ENCODE measurements at places on chromosomes 16 and 17. TPM values are rescaled to one million over a fixed set of nuclear protein-coding genes. Genes with fewer than 3 reads are reported as not detected.

Gene ZNF385C
- 2.8 TPM for polyA plus RNA-seq

DNA sequence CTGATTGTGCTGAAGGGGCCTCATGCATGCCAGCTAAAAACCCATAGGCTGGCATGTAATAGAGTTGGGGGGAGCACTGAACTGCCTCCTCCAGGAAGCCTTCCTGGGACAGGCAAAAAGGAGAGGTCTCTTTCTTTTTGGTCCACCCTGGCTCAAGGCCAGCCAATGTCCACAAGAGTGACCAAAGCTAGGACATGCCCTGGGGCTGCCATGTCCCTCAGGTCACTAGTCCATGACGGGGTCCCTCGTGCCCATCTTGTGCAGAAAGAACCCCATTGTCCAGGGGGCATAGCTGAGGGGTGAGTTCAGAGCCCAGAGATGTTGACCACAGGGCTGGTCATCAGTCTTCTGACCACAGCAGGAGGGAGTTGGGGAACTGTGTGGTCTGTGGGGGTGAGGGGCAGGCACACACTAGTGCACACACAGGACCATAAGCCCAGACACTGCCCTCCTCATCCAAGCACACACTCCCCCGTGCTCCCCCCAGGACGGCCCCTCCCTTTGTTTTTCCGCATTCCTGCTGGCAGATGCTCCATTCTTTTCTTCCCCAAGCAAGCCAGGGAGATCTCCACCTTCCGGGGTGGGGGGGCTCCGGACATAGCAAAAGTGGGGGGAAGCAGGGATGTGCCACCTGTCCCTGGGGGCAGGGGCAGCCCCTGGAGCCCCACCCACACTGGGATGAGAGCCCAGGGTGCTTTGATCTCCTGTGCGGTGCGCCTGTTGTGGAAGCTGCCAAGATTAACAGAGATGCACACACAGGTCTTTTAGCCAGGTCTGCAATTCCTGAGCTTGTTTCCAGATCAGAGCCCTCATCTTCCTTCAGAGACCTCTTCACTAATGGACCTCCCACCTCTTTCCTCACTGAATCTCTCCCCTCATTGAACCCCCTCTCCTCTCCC, 25.2 kb upstream of the PHB1 start:
- H3K36me3 ChIP-seq = no peaks in the 10 kb centered on the region
- no peaks in the 10 kb centered on the region for H3K4me1 ChIP-seq
- DNase-seq = no peak
- H3K4me3 ChIP-seq = no peak overlapping the region
- peaks cover 84% of the 10 kb centered on the region for H3K27me3 ChIP-seq

GRCh38 chr17:80432350-80432955, 17.5 kb downstream of the ENDOV start:
- no peak overlapping the region for H3K27ac ChIP-seq
- no peak for DNase-seq
- no peaks in the 10 kb centered on the region for H3K4me1 ChIP-seq
- peaks cover 6% of the 10 kb centered on the region for H3K36me3 ChIP-seq
- no peaks in the 10 kb centered on the region for H3K27me3 ChIP-seq

DNA sequence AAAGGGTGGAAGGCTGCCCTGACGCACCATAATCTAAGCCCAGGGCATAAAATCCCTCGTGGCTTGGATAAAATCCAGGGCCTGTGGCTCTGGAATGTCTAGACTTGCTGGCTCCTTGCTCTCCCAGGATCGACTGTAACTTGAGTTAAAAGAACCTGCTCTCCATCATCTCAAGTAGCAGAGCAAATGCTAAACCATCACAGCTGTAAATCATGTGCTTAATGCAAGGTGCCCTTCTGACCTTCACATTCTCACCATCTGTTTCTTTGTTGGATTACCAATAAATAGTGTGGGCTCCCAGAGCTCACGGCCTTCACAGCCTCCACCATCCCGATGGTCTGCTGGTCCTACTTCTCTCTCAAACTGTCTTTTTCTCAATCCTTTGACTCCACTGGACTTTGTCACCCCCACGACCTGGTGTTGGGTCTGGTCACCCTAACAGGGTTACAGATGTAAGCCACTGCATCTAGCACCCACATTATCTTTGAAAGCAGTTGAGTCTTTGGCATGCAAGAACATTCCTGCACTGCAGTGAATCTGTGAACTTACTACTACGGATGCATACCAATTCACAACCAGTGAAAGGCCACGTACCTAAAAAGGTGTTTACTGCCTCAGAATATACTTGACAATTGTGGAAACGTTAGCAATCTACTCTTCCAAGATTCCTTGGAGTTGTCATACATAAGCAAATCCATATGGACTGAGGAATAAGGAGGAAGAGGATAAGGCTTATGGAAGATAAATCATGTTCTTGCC, 15.3 kb downstream of the RSL1D1 start:
- H3K27me3 ChIP-seq = no peaks in the 10 kb centered on the region
- H3K4me3 ChIP-seq = no peak overlapping the region
- no peaks in the 10 kb centered on the region for H3K36me3 ChIP-seq
- peaks cover 15% of the 10 kb centered on the region for H3K4me1 ChIP-seq
- no peak for DNase-seq

- DNase-seq = no peak
- no peaks in the 10 kb centered on the region for H3K36me3 ChIP-seq
- H3K4me3 ChIP-seq = no peak overlapping the region
- peak overlapping the region; percentile 71 for H3K27ac ChIP-seq
These were observed 40.8 kb upstream of the SEC14L1 start for GRCh38 chr17:77099997-77100396.

Gene HSD17B1
- polyA plus RNA-seq = 5.8 TPM

Gene DOC2B
- 3.0 TPM for polyA plus RNA-seq

Gene SCNN1B
- polyA plus RNA-seq = 3.2 TPM

Gene CES5A
- not detected for polyA plus RNA-seq

DNA sequence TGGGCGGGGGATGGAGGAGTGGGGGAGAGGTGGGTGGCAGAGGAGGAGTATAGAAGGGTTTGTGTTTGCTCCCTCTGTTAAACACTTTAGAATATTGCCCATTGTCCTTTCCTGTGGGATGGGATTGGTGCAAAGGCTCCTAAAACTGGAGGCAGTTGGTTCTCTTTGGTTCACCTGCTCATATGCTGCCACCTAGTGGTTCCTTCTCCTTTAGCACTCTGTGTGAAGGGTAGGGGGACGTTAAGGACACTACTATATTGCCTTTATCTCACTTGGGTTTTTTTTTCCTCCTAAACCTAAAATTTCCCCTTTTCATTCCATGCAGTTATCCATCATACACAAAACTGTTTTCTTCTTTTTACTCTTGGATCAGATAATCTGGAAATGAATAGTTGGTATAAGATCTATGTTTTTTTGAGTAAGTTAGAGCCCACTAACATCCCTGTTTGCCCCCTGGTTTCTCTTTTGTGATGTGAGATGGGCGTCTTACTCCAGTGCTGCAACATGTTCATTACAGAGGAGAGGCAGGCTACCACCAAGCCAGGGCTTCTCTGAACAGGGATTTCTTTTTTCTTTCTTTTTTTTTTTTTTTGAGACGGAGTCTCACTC, 23.8 kb downstream of the SNX11 start:
- no peak overlapping the region for H3K4me3 ChIP-seq
- H3K27me3 ChIP-seq = no peaks in the 10 kb centered on the region
- H3K27ac ChIP-seq = no peak overlapping the region
- DNase-seq = no peak
- no peaks in the 10 kb centered on the region for H3K4me1 ChIP-seq

- H3K27ac ChIP-seq = no peak overlapping the region
- no peak for DNase-seq
- no peak overlapping the region for H3K4me3 ChIP-seq
- H3K36me3 ChIP-seq = peaks cover 86% of the 10 kb centered on the region
These were observed 9.0 kb downstream of the HAS3 start for GRCh38 chr16:69114346-69114975.

Gene GJD3
- polyA plus RNA-seq = not detected

DNA sequence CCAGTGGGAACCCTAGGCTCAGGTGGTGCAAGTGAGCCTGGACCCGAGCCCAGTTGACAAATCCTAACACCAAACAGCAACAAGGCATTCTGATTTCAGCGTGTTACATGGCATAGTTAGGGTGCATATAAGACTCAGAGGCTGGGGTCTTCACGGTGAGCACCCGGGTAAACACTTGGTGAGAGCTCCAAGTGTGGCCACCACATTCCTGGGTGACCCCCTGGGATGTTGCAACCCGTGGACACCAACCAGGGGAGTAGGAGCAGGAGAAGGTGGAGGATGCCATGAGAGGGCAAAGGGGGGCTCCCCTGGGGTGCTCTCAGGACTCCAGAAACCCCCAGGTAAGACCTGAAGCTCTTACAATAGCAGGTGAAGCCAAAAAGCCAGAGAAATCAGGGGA, 69.9 kb upstream of the CDH5 start:
- H3K27ac ChIP-seq = no peak overlapping the region
- DNase-seq = no peak
- no peaks in the 10 kb centered on the region for H3K27me3 ChIP-seq
- H3K4me3 ChIP-seq = no peak overlapping the region
- no peaks in the 10 kb centered on the region for H3K4me1 ChIP-seq

DNA sequence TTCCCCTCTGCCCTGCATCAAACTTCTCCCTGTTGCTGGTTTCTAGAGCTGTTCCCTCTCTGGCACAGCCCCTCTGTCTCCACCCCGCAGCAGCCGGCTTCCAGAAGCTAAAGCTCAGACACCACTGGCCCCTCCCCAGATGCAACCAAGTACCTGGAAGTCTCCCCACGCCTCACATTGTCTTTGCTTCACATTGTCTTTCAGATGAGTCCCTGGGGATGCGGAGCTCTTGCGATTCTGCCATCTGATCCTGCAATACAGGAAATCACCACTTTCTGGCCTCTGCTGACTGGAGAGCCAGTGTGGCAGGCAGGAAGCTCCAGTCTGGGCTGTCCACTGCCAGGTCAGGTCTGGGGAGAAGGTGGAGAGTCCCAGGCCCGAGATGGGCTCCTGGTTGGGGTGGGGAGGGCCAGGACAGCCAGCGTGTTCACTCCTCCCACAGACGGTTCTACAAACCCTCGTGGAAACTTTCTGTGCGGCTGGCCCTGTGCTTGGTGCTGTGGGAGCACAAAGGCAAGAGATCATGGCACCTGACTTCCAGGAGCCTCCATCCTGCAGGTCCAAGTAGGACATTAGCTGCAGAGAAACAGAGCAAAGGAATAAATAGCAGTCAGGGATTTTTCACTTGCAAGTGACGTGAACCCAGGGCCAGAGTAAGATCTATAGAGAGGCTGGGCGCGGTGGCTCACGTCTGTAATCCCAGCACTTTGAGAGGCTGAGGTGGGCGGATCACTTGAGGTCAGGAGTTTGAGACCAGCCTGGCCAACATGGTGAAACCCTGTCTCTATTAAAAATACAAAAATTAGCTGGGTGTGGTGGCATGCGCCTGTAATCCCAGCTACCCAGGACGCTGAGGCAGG, 47.9 kb upstream of the MAP3K14 start:
- H3K36me3 ChIP-seq = no peaks in the 10 kb centered on the region
- no peak overlapping the region for H3K27ac ChIP-seq
- H3K4me1 ChIP-seq = no peaks in the 10 kb centered on the region
- H3K27me3 ChIP-seq = no peaks in the 10 kb centered on the region

- no peak for DNase-seq
- peaks cover 35% of the 10 kb centered on the region for H3K4me1 ChIP-seq
- H3K36me3 ChIP-seq = no peaks in the 10 kb centered on the region
- no peak overlapping the region for H3K4me3 ChIP-seq
- no peaks in the 10 kb centered on the region for H3K27me3 ChIP-seq
These were observed 5.7 kb downstream of the C16orf86 start for GRCh38 chr16:67672306-67672705.

Gene DNAI2
- polyA plus RNA-seq = 0.77 TPM

DNA sequence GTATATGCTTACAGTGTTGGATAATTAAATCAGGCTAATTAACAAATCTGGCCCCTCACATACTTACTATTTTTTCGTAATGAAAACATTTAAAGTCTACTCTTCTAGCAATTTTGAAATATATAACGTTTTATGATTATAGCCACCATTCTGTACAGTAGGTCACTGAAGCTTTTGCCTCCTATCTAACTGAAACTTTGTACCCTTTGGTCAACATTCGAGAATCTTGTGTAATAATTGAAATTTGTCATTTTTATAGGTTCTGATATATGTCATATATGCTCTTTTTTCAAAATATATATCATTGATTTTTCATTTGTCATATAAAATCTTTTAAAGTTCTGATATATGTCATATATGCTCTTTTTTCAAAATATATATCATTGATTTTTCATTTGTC, 12.7 kb downstream of the PHKB start:
- DNase-seq = no peak
- no peaks in the 10 kb centered on the region for H3K4me1 ChIP-seq

DNA sequence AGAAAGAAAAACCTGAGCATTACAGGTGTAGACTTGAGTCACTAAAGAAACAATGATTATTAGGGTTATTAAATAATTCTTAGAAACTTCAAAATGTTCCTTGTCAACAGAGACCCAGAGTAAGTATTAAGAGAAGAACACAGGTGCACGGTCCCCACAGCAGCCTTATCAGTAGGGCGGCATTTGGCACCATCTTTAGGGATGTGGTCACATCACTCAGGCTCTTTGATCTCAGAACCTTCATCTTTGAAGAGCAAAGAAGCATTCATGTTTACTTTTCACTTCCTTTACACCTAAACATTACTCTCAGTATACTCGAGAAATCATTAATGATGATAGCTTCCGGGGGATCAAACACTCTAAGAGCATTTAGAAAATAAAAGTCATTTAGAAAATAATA, 928.7 kb downstream of the KCNJ2 start:
- H3K27ac ChIP-seq = no peak overlapping the region
- DNase-seq = no peak
- H3K27me3 ChIP-seq = no peaks in the 10 kb centered on the region
- no peak overlapping the region for H3K4me3 ChIP-seq
- H3K4me1 ChIP-seq = no peaks in the 10 kb centered on the region

- H3K36me3 ChIP-seq = no peaks in the 10 kb centered on the region
- no peak overlapping the region for H3K4me3 ChIP-seq
- no peak overlapping the region for H3K27ac ChIP-seq
- H3K27me3 ChIP-seq = peaks cover 42% of the 10 kb centered on the region
These were observed 51.4 kb downstream of the RAP1GAP2 start for GRCh38 chr17:2847381-2848333.

GRCh38 chr16:14496047-14496770, 133.9 kb downstream of the PARN start:
- H3K4me1 ChIP-seq = no peaks in the 10 kb centered on the region
- DNase-seq = no peak
- no peak overlapping the region for H3K27ac ChIP-seq
- H3K27me3 ChIP-seq = no peaks in the 10 kb centered on the region
- H3K36me3 ChIP-seq = no peaks in the 10 kb centered on the region

Gene FBXW10
- polyA plus RNA-seq = 1.1 TPM
